Effector memory CD4-positive, alpha-beta T cell (primary cell): ENCODE measurements at places on chromosomes 12 and 14.

DNA sequence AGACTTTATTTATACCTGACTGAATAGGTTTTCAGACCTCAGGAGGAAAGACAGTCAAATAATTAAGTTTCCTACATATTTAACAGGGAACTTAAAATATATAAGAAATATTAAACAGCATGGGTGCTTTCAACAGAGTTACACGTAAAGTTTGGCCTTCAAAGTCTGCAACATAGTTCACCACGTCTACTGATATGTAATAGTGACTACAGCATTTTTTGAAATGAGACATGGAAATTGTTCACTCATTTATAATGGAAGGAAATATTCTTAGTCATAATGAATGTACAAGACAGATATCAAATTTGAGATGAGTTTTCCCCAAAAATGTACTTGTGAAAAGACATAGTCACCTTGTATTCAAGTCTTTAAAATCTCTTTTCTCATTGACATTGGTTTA lies 56.7 kb upstream of the KCNMB4 start:
- no peak for DNase-seq

- no peak for DNase-seq
Observed at GRCh38 chr12:15689751-15690191, 99.4 kb downstream of the EPS8 start.

GRCh38 chr12:6303071-6303470 lies 7.4 kb upstream of the PLEKHG6 start:
- DNase-seq: no peak

DNA sequence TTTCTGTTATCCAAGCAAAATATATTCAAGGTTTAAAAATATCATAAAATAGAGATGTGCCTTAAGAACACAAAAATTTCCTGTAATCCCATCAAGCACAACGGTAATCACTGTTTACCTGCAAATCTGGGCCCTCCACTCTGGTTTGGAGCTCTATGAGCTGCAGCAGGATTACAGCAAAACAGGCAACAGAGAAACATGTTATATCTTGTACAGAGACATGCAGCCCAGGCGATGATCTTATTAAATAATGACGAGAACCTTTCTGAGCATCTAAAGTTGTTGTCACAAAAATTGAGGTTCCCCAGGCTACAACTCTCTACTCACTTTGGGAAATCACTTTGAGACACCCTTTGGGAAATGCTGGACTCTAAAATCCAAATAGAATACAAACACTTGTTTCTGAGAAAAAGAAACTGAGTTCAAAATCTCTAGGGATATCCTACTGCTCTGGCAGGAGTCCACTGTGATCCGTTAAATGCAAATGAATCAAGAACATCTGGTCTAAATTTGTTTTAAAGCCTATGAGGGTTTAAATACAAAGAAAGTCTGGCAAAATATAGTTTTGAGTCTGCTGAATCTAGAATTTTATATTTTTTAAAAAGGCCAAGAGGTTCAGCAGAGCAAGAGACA lies 36.3 kb downstream of the STON2 start:
- no peak for DNase-seq

GRCh38 chr12:94080341-94081009 lies 67.9 kb upstream of the PLXNC1 start:
- DNase-seq: no peak

GRCh38 chr14:42000450-42000849 lies 393.8 kb downstream of the LRFN5 start:
- no peak for DNase-seq

GRCh38 chr12:63294327-63294632 lies 143.3 kb upstream of the AVPR1A start:
- DNase-seq: no peak

- no peak for DNase-seq
Observed at GRCh38 chr12:124454735-124455134, 112.7 kb downstream of the NCOR2 start.

GRCh38 chr12:13436696-13437391 lies 240.3 kb downstream of the EMP1 start:
- no peak for DNase-seq

DNA sequence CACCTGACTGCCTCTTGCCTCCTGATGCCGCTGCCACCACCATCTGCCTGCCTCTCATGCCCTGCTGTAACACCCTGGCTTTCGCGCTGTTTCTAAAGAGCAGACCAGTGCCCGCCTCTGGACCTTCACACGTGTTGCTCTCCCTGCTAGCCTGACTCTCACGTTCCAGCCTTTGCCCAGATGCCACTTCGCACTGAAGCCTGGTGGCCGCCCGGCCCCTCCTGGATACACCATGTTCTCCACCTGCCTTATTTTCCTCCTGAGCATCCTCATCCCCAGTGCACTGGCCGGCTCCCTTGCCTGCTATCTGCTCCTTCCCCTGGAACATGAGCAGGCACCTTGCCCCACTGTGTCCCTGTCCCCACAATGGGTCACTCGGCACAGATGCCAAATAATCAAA lies 146.5 kb downstream of the PIWIL1 start:
- DNase-seq: no peak

- DNase-seq: peak; percentile 65
Observed at GRCh38 chr12:47819896-47820630, at the start of gene HDAC7. HDAC7 (minus strand) TSS chr12:47819903; CDS start chr12:47819785, 118 bp downstream.

DNA sequence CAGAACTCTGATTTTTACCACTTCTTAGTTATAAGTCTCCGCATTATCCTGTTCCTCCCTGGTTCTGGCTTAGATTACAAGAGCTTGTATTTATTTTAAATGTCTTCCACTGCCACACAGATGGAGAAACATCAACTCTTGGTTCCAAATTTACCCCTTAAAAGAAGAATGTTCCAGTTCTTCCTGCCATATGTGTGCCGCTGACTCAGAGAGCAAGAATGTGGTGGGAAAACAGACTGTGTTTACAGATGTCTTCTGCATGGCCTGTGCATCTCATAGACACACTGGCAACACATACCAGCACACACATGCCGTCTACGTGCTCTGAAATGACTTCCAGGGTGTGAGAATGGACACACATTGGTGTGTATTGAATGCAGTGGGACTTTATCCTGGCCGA lies 383.0 kb downstream of the LRIG3 start:
- no peak for DNase-seq

DNA sequence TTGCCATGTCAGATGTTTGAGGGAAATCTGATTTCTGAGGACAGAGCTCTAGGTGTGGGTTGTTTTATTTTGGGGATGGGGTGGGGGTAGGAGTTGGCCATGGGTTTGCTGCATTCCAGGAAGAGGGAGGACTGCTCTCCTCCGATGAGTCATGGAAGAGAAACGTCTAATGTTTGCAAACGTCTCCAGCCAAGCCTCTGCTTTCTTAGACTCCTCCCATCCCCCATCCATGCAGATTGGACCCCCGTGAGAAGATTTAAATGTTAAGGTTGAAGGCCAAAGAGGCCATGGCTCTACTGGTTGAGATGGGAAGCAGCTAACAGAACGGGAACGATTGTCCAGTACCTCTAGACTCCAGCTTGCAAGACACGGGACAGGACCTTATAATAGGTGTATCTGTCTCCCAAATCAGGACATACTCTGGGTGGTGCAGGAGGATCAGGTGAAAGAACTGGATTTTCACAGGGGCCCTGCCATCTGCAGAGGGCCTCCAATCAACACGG lies 11.4 kb upstream of the ATP2A2 start:
- no peak for DNase-seq

DNA sequence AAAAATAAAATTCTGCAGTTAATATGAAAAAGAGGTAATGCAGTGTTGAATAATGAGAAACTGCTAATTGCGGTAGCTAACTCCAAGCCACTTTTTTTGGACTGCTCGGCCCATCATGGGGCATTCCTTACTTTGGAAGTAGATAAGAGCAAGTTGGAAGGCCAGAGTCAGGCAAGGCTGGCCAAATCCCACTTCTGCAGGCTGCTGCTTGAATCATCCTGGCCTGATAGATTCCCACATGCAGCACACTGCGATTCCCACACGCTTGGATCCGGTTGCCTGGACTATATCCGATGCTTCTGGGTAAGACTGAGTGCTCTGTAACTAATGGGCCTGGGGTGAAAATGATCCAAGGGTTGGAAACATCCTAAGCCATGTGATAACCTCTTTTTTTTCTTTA lies 10.6 kb downstream of the EIF2B2 start:
- DNase-seq: no peak

DNA sequence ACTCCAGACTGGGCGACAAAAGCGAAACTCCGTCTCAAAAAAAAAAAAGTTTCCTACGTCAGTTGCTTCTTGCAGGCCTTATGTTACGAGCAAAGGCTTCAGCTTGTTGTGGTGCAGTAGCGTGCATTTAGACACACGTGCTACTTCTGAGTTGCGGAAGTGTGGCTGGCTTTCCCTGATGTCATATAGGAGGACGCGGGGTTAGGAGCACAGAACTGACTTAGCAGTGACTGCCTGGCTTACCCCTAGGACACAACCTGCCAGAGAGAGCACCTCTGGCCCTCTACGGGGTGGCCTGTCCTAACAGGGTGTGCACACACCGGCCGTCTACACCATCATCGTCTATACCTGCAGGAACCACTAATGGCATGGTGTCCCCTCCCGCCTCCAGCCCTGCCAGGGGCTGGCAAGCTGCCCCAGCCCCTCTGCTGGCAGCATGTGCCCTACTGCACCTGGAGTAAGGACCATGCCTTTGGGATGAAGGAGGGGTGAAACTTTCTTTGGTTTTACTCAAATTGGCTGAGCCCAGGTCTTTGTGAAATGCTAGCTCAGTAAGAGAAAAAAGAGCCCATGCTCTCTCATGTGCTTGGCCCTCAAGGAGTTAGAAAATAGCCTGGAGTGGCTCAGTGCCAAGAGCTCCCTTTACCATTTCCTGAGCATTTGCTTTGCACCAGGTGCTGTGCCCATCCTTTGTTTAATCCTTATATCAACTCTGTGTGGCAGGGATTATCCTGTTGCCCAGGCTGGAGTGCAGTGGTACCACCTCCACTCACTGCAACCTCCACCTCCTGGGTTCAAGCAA lies 1.7 kb upstream of the GPR68 start:
- DNase-seq: peak; percentile 83

DNA sequence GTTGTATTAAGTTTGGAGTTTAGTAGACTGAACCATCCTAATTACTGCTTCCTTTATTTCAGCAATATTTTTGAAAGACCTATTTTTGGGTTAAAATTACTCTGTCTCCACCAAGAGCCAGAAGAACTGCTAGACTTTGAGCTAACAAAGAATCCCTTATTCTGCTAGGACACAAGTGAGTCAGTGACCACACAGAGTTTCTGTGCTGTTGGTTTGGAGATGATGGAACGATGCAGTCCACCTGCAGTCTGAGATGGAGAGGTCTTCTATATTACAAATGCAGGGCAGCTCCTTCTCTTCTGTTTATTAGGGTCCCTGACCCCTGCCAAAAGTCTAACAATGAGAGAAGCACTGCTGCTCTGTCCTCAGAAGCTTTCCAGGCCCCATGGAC lies 6.7 kb upstream of the STXBP6 start:
- DNase-seq: no peak

DNA sequence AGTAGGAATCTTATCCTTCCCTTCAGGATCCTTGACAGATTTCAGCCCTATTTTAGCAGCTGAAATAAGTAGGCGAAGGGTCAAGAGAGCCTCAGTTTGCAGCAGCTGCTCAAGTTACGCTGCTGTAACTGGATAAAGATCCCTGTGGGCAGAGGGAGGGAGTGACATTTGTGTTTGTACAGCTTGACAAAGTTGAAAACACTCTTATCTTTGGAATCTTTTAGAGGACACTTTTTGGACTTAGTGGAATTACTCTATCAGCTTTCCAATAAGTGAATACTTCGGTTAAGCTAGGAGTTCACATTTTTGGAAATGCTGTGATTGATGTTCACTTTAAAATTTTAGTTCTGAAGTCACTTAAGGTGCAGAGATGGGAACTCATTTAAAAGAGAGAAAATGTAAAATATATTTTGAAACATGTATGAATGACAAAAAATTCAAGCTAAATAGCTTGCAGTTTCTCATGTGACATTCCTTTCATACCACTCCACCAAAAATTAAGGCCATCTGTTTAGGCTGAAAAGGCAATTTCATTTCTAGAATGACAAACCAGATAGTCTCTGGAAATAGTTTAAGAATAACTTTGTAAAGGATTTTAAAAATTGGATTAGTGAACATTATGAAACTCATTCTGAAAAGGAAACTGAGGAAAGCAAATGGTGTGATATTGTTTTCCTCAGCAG lies 55.2 kb downstream of the SLC38A4 start:
- DNase-seq: no peak

DNA sequence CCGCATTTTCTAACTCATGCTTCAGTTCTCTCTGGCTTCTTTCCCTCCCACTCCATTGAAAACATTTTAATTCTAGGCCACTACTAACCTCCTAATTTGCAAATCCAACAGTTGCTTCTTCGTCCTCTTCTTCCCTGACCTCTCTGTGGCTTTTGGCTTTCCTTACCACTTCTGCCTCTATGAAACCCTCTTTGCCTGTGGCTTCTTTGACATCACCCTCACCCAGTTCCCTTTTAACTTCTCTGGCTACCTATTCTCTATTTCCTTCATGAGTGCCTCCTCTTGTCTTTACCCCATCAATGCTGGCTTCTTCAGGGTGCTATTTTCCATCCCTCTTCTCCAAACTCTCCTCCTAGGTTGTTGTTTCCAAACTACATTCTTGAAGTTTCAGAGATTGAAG lies 4.4 kb upstream of the HCFC2 start:
- no peak for DNase-seq

DNA sequence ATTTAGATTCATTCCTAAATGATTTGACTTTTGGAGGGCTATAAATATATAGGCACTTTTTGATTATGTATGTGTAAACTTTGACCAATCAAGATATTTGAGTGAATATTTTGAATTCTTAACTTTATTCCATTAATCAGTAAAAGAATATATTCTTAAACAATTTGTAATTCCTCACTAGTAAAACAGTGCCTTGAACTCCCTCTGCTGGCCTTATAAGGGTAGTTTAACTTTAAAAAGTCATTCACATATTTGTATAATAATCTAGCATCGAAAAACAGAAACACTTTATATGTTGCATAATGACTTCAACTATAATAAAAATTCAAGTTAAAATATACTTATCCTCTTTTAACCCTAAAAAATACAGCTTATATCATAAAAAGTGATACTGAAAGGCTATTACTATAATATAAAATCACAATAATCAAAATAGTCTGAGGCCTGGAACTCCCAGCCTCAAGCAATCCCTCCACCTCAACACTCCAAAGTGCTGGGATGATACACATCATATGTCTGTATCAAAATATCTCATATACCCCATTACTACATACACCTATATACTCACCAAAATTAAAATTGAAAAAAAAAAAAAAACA lies 31.2 kb downstream of the CCDC59 start:
- DNase-seq: no peak

GRCh38 chr12:117521867-117522266 lies 160.4 kb upstream of the NOS1 start:
- no peak for DNase-seq

DNA sequence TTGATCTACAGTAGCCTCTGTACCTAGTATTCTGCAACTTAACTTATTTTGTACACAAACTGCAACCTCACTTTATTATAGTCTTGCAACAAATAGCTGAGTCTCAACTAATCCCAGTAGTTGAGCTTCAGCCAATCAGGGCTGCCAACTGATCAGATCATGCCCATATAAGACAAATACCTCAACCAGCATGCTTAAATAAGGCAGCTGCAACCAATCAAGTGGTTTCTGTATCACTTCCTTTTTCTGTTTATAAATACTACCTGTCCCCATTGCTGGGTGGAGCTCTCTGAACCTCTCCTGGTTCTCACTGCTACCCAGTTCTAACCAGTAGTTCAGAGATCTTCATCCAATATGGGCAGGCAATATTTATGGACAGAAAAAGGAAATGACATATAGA lies 248.5 kb upstream of the FBXO33 start:
- no peak for DNase-seq

GRCh38 chr12:69619050-69619449 lies 8.3 kb upstream of the LRRC10 start:
- no peak for DNase-seq
